ENCODE measurements at places on chromosomes 2 and 18.

DNA sequence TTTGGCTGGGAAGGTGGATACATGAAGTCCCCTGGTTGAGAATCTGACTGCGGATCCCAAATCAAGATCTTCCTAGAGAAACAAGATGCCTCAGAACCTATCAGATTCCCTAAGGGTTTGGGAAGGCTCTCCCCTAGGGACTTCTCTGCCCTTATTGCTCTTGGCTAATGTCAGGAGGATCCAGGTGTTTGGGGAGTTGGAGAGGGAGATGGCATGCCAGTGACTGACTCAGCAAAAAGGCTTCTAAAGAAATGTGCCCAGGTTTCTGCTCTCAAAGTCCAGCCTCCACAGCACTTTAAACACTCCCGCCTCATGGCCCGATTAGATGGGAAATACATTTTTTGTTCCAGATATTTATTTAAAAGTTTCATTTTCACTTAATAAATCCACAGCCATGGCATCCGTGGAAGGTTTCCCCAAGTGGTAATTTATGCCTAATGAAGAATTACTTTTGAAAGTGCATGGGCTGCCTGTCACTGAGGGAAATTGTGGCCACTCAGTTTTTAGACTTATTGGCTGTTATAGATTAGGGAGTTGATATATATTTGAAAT, 156.4 kb downstream of the OSR1 start:
- no peak for DNase-seq

- DNase-seq = no peak
These were observed 358.6 kb upstream of the VWC2L start for GRCh38 chr2:214052235-214052634.

DNA sequence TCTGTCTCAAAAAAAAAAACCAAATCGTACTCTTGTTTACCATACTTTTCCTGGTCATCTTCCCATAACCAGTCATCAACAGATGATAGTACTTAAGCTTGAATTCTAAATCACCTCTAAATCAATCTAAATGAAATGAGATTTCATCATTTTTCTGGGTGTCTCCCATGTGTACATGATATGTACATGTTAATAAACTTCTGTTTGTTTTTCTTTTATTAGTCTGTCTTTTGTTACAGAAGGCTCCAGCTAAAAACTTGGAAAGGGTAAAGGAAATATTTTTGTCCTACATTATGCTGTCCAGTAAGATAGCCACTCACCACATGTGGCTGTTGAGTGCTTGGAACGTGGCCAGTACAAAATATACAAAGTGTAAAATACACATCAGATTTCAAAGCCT, 78.7 kb upstream of the MSH6 start:
- no peak for DNase-seq

DNA sequence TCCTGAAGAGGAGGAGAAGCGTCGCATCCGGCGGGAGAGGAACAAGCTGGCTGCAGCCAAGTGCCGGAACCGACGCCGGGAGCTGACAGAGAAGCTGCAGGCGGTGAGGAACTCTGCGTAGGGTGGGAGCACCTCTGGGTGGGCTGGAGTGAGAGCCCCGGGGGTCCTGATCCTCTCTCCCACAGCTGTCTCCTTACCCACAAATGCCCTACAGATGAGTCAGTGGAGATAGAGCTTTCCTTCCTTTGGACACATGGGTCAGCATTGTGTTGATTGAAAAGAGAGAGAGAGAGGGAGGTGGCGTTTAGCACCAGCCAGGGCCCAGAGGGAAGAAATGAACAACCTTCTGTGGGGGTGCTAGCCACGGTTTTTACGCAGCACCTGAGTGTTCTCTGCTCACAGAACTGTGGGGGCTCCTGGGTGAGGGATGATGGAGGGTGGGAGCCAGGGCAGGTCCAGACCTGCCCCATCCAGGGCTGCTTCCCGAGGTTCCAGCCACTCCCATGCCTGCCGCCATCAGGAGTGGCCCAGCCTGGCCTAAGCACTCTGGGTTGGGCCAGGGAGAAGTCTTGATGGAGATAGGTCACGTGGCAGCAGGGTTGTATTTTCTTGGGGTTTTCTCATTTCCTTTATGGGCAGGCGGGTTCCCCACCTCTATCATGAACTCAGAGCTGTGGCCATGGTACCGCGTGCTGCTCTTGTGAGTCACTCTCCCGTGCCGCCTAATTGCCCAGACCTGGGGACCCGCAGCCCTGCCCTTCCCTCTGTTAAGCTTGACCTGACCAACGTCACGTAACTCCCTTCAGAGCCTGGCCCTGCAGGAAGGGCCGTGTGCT, 16.3 kb downstream of the FOSL2 start:
- DNase-seq = peak; percentile 64

DNA sequence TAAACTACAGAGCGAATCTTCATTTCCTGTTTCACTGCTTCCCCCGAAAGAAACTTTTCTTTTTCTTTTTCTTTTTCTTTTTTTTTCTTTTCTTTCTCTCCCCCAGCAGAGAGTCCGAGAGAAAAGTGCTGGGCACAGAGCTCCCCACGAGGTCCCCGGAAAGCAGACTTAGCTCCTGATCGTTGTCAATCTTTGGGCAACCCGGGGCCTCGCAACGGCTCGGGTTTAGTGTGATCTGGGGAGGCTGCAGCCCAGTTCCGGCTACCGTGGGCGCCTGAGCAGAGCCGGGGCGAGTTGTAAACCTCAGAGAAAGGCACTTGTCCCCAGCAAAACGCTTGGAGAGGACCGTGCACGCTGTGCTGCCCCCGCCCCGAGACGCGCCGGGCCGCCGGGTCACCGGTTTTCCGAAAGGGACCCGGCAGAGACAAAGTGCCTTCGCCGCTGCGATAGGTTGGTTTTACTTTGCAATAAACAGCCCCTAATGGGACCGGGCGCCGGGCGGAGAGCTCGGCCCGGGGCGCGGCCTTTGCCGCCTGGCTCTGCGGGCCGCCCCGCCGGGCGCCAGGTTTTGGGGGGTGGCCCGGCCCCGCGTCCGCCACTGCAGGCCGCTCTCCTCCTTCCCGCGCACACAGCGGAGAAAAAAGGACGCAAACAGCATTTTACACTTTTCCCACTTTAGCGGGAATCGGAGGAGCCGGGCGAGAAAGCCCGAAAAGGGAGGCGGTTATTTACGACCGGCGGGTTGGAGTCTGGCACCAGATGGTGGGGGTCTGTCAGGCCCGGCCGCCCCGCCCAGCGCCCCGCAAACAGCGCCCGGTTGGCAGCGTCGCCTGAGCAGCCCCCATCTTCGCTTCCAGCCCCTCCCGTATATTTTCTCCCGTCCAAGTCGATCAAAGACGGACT, 136.0 kb downstream of the INSIG2 start:
- DNase-seq = peak; percentile 8

DNA sequence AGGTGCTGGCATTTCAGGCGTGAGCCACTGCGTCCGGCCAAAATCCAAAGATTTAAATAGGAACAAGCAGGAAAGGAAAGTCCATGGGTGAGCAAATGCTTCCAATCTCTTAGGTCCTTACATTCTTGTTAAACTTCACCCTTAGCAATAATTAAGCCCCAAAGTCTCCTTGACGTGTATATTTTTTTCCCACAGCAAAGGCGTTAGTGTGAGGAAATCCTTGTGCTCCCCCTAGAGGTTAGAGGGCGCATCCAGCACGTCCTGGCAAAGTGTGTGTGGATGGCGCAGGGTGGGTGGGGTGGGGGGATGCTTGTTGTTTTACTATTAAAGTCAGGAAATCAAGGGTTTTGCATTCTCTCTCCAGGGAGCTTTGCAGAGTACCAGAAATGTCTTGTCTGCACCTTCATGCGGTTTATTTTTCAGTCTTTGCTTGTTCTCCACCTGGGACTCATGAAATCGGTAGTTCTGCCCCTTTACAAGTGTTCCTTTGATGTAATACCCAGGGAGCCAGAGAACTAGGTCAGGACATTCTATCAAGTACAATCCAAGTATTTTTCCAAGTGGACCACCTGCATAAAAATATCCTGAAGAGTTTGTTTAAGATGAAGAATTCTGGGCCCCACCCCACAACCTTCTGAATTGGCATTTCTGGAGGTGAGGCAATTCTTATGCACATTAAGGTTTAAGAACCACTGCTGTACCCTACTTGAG, 22.2 kb upstream of the ITSN2 start:
- DNase-seq = peak; percentile 55

DNA sequence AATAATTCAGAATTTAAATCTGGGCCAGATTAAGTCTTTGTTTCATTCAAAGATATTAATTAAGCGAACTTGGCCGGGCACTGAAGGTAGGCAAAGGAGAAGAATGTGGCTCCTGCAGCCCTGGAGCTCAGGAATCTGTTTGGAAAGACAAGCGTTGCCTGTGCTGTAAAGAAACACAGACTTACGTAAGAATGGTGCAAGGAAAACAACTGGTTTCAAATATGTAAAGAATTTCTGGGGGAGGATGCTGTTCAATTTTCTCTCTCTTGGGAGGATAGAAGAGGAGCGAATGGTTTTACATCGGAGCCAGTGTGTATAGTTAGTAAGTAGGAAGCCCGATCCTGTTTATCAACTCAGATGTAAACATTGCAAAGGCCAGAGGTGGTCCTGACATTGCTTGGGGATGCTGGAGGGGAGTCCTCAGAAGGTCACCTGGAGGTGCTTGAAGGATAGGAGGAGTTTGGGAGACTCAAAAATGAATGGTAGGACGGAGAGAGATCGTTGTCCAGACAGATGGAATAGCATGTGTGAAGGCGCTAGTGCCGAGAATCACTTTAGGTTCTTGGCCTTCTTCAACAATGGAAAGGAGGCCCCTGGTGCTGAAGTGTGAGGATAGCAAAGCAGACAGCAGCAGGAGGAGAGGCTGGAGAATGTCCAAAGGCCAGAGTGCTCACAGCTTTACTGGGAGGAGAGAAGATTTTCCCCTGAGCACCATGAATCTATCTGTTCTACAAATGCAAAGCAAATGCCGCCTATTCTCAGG, 456.1 kb downstream of the LPIN1 start:
- no peak for DNase-seq

GRCh38 chr2:9280224-9280623, 73.6 kb downstream of the ASAP2 start:
- DNase-seq = no peak

DNA sequence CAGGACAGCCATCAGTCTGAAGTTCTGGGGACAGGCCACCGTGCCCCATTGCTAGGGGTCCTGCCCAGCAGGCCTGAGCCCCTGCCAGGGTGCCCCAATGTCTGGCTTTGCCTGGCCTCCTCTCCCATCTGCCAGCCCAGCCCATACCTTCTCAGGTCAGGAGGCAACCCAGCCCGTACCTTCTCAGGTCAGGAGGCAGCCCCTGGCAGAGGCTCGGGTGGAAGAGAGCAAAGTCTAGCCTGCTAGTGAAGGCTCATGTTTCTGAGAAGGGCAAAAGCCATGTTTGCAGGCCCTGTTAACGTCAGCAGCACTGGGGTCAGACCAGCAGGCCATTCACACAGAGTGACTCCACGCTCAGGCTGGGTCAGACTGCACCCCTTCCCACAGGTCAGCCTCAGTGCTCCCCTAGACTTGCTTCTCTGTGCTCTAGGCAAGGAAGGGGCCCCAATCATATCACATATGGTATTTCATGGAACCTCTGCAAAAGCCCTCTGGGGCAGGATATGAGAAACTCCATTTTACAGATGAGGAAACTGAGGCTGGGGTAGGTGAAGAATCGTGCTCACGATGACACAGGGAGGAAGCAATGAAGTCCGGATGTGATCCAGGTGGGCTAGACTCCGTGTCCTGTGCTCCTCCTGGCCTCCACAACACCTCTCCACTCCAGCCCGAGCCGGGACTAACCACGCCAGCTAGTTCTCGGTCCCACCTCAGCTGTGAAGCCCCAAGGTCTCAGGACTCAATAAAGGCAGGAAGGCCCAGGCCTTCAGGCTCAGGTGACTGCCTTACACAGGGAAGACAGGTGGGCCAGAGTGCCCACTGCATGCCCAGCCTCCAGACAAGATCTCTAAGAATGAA, 9.5 kb downstream of the SDC1 start:
- no peak for DNase-seq

GRCh38 chr2:104448661-104449440, 405.1 kb upstream of the POU3F3 start:
- DNase-seq = no peak

DNA sequence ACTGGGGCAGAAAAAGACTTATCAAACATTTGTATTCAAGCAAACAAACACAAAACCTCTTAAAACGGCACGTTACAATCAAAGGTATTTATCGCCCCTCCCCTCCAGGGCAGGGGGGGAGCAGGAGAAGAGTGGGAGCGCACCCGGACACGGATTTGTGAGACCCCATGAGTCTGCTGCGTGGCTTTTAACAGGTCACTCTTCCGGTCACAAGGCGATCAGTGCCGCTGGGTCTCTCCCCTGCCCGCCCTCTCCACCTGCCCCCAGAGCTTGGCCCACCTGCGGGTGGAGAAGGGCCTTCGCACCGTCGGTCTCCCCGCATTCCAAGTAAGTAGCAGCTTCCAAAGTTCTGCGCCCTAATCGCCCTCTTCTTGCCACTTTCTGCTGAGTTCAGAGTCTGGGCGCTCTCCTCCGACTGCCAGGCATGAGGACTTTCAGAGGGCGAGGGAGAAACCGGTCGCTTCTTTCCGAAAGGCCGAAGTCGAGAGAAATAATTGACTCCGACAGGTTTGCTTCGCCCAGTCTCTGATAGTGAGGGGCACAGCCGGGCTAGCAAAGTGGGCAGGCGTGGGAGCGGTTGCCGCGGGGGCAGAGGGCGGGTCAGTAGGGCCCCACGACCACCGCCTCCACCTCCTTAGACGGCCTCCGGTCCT, 800 bp downstream of the RPRM start:
- no peak for DNase-seq

- DNase-seq = no peak
These were observed 145.2 kb upstream of the MMADHC start for GRCh38 chr2:149732730-149733290.

DNA sequence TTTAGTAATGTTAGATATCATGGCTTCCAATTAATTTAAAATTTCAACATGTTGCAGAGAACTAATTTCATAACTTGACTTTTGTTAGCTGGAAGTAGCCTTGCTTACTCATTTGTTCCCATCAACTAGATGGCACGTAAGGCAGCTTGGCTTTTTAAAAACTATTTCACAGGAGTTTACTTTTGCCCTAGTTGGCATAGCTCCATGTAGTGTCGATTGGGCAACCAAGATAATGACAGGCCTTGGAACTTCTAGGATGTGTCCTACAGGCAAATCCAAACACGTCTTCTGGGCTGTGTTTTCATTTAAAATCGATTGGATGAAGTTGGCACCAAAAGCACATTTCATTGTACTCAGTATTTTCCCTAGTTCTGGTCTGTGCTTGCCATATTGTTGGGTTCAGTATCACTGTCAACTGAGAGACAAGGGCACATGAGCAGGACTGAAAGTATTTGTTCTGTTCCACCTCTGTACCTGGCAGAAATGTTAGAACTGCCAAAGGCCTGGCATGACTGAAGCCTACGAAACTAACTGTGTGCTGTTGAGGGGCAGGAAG, 29.4 kb downstream of the HADHB start:
- no peak for DNase-seq

GRCh38 chr2:67873916-67874315, 188.9 kb downstream of the C1D start:
- DNase-seq = no peak

All from activated CD4-positive, alpha-beta T cell treated with anti-CD3 and anti-CD28 coated beads, Interleukin-2, amount 50 U/mL, for 1 hour (primary cell).